ENCODE measurements at places on chromosomes 3 and 15.

- DNase-seq = no peak
Measured at GRCh38 chr3:194067949-194068362, 68.0 kb upstream of the HES1 start.

GRCh38 chr3:51678641-51679040 lies 7.6 kb downstream of the TEX264 start:
- no peak for DNase-seq

DNA sequence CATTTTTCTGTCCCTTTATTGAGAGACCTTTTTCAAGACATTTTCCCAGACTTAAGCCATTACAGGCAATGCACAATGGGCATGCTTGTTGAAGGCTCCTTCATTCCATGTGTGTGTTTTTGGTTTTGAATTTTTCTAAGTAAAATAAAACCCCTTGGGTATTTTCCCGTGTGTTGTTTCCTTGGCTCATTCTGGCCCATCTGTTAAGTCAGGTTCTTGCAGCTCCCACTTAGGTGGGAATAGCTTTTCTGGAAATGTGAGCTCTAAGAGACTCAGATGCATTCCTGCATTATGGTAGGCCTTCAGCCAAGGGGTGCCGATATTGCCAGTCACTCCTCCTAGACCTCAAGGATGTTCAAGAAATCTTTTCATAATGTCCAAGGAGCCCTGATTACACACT lies 314.9 kb downstream of the CACNA2D3 start:
- no peak for DNase-seq

GRCh38 chr15:26867200-26868007 lies 542 bp downstream of the GABRA5 start:
- DNase-seq = no peak

DNA sequence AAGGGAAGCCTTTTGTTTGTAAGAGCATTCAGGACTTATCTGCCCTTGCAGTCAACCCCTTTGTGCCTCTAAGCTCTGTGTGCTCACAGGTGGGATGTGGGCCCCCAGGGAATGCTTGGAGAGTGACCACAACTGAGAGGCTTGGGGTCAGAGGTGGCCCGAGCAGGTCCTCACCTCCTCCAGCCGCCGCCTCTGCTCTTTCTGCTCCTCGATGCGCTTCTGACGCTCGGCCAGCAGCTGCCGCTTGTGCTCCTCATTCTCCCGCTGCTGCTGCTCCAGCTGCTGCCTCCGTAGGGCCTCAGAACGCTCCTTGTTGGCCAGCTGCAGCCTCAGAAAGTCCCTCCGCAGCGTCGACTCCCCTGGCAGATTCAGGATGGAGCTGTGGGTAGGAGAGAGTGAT lies 130.8 kb upstream of the SLC2A2 start:
- no peak for DNase-seq

- DNase-seq = no peak
Measured at GRCh38 chr3:113218011-113218680, 6.8 kb downstream of the BOC start.

GRCh38 chr3:46314517-46314916 lies 39.4 kb upstream of the CCR2 start:
- DNase-seq = no peak

GRCh38 chr3:181660337-181660736 lies 51.4 kb upstream of the SOX2 start:
- no peak for DNase-seq

Data from T-helper 2 cell treated with Interferon-gamma antibody and Interleukin-4, amounts not matched to agents 5 μg/mL and 100 μg/mL, for 36 hours (primary cell).